Mucosa of gallbladder (tissue), 1 donor: ENCODE measurements at places on chromosomes 7 and 10. TPM values are rescaled to one million over a fixed set of nuclear protein-coding genes. Genes with fewer than 3 reads are reported as not detected.

DNA sequence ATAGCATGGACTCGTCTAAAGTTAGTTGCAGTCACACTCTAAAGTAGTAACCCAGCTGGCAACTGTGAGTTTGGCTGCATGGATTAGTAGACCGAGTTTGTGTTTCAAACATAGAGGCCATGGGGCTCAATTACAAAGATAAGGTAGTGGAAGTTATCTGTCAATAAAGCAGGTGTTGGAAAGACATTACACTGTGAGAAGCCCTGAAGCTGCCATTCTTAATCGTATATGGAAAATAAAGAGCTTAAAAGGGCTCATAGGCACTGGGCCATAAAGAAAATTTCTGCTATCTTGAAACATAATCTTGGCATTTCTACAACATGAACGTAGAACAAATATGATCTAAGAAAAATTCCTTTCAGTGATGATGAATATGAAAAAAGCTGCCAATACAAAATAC lies 837.7 kb downstream of the REEP3 start:
- no peak for DNase-seq

GRCh38 chr10:30559180-30559579 lies 70.4 kb downstream of the LYZL2 start:
- no peak for DNase-seq

GRCh38 chr10:74088722-74089121 lies 61.9 kb downstream of the AP3M1 start:
- no peak for DNase-seq

DNA sequence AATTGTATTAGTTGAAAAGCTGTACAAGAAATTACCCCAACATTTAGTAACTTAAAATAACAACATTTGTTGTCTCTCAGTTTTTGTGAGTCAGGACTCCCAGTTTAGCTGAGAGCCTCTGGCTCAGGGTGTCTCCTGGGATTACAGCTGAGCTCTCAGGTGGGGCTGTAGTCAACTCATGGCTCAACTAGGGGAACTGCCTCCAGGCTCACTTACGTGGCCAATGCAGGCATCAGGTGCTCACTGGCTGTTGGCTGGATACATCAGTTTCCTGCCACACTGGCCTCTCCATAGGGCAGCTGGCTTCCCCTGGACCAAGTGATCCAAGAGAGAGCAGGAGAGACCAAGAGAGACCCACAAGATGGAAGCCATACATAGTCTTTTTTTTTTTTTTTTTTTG lies 17.5 kb downstream of the CCNY start:
- no peak for DNase-seq

DNA sequence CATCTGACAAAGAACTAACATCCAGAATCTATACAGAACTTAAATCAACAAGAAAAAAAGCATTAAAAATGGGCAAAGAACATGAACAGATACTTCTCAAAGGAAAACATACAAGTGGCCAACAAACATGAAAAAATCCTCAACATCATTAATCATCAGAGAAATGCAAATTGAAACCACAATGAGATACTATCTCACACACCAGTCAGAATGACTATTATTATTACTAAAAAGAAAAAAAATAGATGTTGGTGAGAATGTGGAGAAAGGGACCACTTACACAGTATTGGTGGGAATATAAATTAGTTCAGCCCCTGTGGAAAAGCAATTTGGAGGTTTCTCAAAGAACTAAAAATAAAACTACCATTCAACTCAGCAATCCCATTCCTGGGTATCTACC lies 89.1 kb upstream of the ADO start:
- DNase-seq = no peak

DNA sequence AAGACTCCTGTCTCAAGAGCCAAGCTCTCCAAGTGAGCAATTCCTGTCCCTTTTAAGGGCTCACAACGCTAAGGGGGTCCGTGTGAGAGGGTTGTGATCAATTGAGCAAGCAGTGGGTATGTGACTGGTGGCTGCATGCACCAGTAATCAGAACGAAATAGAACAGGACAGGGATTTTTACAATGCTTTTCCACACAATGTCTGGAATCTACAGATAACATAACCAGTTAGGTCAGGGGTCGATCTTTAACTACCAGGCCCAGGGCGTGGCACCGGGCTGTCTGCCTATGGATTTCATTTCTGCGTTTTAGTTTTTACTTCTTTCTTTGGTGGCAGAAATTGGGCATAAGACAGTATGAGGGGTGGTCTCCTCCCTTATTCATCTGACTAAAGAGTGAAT lies 54.9 kb upstream of the SP4 start:
- no peak for DNase-seq

Gene FAM131B
- total RNA-seq = 6.6 TPM
